ENCODE measurements at places on chromosomes 5 and 9.
A peak's percentile ranks its signal among the peaks of the same experiment; 100 is the strongest.

- no peak for DNase-seq
These were observed 6.4 kb upstream of the EEIG1 start for GRCh38 chr9:127987103-127987614.

DNA sequence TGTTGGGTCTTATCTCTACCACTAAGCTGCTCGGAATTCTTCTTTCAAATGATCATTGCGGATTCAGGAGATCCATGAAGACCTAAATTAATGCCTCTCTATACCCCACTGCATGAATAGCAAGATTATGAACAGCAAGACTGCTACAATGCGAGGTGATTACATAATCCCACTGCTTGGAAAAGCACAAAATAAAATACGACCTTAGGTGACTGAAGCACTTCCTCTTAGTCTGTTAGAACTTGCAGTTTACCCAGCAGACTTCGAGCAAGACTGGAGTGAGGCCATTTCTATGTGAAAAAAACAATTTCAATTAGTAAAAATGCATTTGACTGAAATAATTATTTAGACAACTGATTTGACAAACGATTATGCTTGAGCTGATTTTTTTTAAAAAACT lies 59.8 kb downstream of the SH3RF2 start:
- DNase-seq: no peak

- peak; percentile 22 for DNase-seq
These were observed 518 bp upstream of the FAM13B start for GRCh38 chr5:138033386-138033808.

GRCh38 chr5:81773574-81773973 lies 22.7 kb upstream of the SSBP2 start:
- DNase-seq: no peak

- no peak for DNase-seq
These were observed at the start of gene GNA14 for GRCh38 chr9:77648234-77649108. Gene GNA14, minus strand, starts transcription at chr9:77648322. Its CDS starts 529 bp downstream, at chr9:77647793.

DNA sequence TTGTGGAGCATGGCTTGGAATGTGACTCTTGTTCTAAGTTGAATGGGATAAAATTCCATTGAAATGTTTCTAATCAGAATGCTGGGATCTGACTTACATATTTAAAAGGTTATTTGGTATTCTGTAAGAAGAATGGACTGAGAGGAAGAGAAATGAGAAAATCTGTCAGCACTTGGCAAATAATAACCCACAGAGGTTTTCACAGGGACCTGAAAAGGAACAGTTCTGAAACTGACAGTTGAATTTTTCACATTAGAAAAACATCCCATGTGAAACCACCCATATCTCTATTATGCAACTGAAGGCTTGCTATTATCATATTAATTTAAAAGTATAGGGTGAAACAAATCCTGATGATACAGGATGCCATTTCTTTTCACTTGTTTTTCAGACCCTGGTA lies 302.7 kb downstream of the EPB41L4A start:
- no peak for DNase-seq

DNA sequence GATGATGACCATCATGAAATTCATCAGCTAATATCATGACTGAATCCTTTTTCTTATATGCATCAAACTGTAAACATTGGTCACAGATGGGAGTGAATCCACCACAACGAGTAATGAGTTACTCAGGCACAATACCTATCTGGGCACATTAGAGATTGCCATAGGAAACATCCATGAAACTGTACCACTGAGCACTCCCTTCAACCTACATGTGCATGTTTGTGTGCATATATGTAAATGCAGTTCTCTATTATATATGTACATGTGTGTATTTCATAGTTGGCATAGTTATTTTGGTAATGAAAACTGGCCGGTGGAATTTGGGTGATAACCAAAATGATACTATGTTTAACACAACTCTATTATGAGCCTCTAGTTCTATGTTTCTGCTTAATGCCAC lies 387.3 kb upstream of the ARRDC3 start:
- no peak for DNase-seq

DNA sequence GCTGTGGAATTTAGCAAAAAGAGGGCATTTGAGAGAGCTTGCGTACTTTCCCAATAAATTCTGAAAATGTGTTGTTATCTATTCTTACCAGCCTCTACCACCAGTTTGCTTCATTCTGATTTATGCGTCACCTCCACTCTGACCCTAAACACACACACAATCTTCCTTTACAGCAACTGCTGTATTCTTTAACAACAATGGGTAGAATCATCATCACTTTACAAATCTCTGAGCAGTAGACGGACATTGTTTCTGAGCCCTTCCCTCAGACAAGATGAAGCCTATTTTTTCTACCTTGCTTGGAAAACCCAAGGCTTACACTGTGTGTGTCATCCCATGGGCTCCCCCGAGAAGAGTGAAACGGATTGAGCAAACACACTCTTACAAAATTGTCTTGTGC lies 83.1 kb upstream of the RASA1 start:
- no peak for DNase-seq
